ENCODE measurements at places on chromosomes 7 and 10.

GRCh38 chr10:62632071-62632809 lies 172.3 kb upstream of the ADO start:
- no peak for DNase-seq

GRCh38 chr10:98472196-98472595 lies 25.5 kb upstream of the HPS1 start:
- DNase-seq, result no peak

DNA sequence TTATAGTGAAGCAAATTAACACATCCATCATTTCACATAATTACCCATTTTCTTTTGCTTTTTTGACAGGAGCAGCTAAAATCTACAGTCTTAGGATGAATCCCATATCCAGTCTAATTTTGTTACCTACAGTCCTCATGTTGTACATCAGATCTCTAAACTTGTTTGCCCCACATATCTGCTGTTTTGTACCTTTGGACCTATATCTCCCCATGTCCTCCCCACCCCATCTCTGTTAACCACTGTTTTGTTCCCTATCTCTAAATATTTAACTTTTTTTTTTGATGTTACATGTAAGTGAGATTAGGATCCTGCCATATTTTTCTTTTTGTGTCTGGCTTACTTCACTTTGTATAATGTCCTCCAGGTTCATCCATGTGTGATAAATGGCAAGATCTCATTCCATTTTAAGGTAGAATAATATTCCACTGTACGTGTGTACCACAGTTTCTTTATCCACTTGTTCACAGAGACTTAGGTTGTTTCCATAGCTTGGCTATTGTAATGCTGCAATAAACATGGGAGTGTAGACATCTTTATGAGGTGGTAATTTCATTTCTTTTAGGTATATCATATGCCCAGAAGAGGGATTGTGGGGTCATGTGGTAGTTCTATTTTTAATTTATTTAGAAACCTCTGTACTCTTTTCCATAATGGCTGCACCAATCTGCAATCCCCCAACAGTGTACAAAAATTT lies 19.6 kb downstream of the NPVF start:
- no peak for DNase-seq

DNA sequence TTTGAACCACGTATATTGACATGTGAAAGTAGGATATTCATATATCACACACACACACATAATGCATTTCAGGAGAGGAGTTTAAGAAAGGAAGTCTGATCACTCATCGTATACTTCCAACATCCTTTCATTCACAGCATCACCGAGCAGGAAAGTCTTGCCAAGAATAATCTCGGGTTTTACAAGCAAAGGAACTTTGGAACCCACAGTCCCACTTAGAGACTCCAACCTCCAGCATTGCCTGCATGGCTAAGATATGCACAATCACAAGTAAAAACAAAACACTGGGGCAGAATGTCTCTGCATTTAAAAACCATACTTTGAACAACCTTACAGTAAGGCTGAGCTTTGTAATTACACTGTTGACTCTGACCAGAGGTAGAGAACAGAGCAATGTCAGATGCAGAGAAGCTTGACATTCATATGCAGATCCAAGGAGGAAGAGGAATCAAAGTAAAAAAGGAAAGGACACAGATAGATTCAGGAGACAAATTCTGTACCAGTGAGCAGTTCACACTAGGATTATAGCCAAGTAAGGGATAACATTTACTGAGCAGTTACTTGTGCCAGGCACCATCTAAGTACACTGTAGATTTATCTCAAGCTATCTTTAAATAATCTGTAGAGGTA lies 14.8 kb downstream of the THSD7A start:
- no peak for DNase-seq

- DNase-seq, result no peak
Measured at GRCh38 chr10:91197127-91197526, 23.3 kb upstream of the PCGF5 start.

DNA sequence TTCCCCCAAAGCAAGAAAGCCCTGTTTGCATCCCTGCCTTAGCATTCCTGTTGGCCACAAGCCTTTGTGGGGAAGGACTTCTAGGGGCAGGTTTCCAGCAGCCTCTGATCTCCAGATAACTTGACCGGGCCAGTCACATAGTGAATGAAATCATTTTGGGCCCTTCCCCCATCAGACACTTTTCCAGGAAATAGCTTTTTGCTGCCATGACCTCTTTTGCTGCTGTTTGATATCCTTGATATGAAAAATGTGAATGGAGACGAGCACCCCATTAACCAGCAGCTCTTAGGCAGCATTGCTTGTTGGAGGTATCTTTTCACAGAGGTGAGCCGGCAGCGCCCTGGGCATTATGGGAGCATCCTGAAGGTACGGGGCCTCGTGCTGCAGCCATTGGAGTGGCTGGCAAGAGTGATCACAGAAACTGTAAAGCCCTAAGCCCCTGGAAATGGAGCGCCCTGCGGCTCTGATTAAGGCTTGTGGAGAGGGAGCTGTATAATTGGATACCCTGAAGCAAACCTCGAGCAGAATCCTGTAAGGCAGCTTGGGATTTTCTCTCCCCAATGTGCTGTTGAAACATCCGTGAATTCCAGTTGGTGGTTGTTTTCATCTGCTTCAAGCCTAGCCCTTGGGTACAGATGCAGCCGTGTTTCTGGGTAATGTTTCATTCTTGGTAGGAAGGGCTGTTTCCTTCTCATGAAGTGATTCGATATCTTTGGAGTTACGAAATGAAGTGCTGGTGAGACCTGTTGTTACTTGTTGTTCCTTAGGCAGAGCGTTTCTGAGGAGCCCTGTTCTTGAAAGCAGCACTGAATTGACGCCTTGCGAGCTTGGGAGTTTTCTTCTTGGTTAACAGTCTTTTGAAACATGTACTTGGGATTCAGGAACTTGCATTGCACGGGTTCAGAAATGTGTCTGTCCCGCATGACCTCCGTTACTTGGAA lies 179.0 kb downstream of the PTEN start:
- DNase-seq, result no peak

DNA sequence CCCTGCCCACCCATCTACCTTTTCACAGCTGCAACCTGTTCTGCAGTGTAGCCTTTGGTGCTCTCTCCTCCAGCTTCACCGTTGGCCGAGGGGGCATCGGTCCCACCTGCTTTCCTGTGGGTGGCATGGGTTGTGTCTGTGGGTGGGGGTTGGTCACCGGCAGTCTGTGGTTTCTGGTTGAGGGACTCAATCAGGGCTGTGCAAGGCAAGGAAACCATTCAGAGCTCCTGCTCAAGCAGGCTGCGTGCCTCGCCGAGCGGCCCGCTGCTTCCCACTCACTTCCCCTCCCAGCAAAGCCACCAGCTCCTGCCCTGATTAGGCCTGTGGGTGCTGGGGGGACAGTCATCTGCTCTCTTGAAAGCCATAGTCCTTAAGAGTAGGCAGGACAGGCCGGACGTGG lies 9.8 kb downstream of the DNAJB12 start:
- no peak for DNase-seq

- DNase-seq, result no peak
Measured at GRCh38 chr10:112218960-112219359, 35.4 kb upstream of the GPAM start.

DNA sequence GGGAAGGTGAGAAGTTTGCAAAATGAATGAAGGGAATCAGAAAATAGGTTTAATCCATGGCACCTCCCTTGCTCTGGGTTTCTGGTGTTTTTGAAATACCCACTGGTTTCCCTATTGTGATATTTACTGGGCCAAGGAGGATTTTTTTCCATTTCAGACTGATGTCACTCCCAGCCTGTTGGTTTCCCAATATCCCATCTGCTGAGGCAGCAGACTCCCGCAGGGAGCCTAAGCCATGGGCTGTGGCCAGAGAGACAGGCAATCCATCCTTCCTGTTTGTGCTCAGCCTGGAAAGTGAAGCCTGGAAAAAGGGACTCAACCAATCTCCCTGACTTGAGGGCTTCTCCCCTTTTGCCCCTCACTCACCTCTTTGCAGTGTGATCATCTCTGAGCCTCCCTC lies 22.8 kb downstream of the FAM107B start:
- DNase-seq, result no peak

- no peak for DNase-seq
Measured at GRCh38 chr10:98778277-98778759, 331.6 kb upstream of the HPS1 start.

DNA sequence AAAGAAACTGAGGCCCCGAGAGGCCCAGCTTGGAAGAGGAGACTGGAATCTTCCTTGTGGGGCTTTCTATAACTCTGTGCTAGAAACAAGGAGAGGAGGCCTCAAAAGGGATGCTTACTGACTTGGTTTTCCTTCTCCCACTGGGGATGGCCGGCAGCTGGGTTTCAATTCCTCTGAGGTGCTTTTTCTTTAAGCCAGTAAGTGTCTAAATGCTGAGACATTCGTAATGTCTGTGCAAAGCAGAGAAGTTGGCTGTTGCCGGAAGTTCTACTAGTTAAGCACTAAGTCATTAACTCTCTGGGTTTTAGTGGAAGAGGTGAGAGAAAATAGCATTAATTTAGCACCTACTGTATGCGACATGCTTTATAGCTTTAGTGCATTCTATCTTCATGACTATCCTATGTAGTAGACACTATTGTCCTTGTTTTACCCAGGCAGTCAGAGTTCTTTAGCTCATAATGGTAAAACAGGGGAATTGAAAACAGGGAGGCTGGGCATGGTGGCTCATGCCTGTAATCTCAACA lies 135.2 kb downstream of the RGS10 start:
- no peak for DNase-seq

DNA sequence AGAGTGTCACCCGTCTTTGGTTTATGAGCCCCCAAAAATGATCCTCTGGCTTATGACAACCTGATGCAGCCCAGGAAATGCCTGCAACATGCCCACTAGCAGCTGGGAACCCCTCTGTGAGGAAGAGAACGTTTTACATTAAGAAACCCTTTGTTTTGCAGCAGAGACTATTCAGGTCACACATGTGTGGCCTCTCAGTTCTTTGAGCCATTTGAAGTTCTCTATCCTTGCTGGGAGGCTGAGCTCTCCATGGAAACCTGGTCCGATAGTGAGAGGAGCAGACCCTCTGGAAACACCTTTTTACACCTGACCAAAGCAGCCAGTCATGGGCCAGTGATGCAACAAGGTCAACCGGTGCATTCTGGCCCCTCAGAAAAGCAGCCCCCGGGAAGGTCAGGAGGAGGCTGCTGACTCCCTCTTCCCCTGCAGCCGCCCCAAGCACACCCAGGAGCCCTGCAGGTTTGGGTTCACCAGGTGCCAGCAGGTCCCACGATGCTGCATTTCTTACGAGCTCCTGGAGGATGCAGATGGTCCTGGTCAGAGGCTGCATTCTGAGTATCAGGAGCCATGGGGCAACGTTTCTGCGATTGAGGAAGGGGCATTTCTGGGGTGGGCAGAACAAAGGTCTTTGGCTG lies 134.3 kb downstream of the ZMYND11 start:
- DNase-seq, result no peak

- no peak for DNase-seq
Measured at GRCh38 chr10:124027651-124028050, 65.7 kb downstream of the CHST15 start.

GRCh38 chr10:89295597-89295996 lies 6.2 kb upstream of the IFIT2 start:
- no peak for DNase-seq

GRCh38 chr10:19730167-19730906 lies 85.9 kb upstream of the PLXDC2 start:
- DNase-seq, result no peak

DNA sequence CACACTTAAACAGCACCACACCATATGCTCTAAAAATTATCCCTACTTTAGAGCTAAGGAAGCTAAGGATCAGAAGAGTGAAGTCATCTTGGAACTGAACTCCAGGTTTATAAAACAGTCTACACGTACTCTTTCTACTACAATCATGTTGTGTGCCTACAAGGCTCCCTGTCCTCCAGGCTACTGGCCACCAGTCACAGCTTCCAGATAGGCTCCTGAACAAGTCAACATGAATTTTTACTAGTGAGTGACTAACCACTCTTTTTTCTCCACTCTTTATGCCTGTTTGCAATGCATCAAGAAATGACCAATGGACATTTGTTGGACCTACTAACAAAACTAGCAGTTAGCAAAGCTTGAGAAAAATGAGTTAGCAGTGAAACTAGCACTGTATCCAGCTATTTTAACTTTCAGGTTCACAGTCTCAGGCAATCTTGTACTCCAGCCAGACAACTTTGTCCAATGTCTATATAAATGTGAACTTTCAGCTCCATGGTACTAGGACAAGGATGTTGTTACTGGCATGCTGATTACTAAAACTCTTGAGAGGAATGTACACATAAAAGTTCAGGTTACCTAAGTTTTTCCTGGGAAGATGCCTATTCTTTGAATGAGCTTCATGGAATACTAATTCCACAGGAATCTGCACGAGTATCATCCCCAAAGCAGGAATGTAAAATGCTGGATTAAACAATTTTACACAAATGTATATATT lies 180.0 kb downstream of the BTAF1 start:
- no peak for DNase-seq

- no peak for DNase-seq
Measured at GRCh38 chr10:32046151-32046550, 10.1 kb downstream of the KIF5B start.

DNA sequence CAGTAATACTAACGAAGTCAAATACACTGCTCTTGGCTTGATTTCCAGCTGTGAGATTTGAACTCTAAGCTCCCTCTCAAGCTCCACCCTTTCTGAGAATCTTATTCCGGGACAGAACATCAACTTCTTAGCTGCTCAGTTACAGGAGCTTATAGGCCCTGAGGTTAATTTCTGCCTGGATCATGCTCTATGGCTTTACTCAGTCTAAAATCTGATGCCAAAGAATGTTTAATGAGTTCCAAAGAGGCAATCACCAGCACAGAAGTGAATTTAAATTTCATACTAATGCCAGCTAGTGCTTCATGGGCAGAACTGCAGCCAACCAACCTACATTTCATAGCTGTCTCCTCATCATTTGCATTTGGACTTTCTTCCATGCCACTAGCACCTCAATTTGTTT lies 707.2 kb downstream of the MAGI2 start:
- DNase-seq, result no peak

GRCh38 chr10:93608421-93608820 lies 3.9 kb upstream of the PDE6C start:
- DNase-seq, result no peak

DNA sequence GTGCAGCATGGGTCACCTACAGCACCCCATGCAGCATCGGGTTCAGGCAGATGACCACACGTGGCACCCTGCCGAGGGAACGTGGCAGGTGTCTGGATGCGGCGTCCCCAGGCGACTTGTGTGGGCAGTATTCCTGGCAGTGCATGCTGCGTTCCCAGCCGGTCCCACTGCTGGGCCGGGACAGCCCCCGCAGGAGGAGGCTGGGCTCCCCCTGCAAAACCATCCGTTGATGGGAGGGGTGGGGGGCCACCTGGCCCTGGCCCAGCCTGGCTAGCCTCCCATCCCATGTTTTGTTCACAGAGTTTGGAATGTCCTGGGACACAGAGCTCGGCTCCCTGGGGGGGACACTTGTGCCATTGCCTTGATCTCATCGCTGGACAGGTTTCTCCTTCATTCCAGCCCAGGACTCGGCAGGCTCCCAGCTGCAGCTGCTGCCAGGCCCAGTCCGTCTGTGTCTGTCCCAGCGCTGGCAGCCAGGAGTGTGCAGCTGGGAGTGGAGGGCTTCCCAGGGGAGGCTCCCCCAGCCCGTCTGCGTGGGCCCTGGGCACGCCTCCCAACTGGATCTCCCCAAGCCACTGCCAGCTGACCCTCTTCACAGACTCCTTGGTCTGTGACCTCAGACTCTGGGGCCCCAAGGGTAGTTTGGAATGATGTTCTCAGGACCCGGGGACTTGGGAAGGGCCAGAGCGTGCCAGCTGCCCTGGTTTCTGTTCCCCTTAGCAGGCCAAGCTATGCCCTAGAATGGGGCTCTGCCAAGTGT lies 32.6 kb downstream of the TMEM270 start:
- DNase-seq, result no peak

- no peak for DNase-seq
Measured at GRCh38 chr7:127253281-127254162, 781 bp upstream of the GRM8 start.
